Right renal cortex interstitium (tissue), 3 donors: ENCODE measurements at places on chromosomes 3 and 15.

DNA sequence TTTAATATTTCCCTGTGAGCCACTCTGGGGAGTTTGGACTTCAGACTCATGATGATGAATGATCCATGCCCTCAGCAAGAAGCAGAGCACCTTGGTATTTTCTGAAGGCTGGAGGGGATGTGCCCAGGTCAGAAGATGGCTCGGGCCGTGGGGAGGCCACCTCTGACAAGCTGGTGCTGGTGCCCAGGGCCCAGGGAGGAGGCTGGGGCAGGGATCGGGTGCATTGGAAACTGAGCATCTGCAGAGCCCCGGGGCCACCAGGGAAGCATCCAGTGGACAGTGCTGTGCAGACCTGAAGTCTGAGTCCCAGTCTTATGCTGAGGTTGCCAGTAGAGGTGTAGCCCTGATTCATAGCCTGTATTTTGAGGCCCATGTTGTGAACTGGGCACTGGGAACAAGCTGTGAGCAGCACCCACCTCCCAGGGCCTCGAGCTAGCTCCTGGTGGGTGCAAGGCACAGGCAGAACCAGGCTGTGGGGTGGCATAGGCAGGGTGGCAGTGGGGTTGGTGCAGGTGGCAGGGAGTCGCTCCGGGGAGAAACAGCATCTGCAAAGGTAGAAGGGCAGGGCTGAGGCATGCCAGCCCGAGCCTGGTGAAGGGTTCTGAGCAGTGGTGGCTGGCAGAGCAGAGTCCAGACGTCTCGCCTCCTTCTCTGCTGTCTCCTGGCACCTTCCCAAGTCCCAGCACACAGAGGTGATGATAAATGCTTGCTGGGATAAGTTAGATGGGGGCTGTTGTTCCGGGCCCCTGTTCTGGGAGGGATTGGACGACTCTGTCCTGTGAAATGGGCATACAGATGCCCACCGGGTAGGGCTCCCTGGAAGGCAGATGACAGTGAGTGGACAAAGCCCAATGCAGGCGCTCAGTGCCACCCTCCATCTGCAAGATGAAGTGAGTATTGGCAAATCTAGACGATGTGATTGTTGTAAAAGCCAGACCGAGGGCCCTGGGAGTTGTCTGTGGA, 10.6 kb downstream of the DNAJB8 start:
- DNase-seq: no peak

DNA sequence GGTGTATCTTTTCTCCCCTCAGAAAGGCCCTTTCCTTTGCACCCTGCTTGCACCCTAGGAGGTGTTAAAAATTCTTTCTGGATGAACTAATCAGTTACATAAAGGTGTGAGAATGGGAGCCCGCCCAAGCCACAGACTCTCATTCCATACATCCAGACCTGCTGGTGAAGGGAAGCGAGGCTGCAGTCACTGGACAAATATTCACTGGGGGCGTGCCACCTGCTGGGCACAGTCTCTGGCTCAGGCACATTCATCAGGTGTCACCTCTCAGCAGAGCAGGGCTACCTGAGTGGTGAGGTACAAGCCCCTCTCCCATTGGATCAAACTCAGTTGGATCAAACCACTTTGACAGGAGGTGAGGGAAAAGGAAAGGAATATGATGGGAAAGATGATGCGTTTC, 52.0 kb downstream of the NTRK3 start:
- DNase-seq: no peak

DNA sequence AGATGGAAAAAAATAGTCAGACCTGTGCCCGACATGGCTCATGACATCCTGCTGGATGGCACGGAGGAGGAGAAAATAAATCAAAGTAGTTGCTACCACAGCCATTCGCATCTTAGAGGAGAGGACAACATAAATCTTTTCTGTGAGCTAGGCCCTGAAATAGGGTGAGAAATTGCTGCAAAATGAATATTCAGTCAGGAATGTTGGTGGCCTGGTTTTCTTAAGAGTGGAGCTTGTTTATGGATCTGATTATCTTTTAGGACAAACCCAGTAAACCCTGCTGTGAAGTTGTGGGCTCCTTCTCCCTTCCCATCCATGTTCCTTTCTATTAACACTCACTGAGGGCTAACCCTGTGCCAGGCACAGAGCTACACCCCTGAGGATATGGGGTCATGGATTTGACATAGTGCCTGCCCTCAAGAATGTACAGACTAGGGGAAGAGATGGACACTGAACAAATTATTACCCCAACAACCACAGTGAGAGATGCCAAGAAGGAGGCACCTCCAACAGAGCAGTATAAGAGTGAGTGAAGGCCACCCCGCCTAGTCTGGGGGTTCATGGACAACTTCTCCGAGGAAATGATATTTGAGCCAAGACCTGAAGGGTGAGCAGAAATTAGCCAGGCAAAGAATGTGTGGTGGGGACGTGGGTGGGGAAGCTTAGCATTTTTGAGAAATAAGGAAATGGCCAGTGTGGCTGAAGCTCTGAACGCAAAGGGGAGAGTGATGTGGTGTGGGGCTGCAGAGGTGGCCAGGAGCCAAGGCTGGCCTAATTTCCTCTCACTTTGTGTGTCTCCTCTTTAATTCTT, 68.9 kb upstream of the ARL8B start:
- DNase-seq: no peak

DNA sequence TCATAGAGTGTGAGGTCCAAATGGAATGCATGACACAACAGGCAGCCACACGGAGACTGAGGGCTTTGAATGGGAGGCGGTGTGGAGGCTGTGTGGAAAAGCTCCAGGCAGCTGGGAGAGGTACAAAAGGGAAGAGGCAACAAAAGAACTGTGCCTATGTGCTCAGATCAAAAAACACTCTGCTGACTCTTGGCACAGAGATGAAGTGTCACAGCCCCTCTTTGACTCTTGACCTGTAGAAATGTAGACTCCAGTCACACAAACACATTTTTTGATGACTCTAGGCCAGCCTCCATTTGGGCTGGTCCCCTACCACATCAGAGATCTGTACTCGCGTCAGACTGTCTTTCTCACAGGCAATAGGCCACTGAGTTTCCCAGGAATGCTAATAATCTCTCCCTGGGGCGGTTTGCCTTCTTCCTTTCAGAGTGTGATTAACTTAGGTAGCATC, 456.0 kb downstream of the TUSC7 start:
- no peak for DNase-seq

GRCh38 chr3:99708207-99708745, 69.9 kb downstream of the COL8A1 start:
- no peak for DNase-seq

DNA sequence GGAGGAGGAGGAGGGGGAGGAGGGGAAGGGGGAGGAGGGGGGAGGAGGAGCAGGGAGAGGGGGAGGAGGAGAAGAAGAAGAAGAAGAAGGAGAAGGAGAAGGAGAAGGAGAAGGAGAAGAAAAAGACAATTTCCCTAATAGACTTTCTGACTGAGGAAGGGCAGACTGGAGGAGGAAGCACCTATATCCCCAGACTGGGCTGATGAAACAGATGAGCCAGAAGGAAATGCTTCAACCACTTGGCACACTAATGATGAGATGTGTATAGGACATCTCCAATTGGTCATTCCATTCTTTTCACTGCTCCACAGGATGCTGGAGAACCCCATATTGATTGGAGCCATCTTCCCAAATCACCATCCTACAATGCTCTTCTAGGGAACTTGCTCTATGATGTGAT, 69.9 kb downstream of the LYZL4 start:
- DNase-seq: no peak

GRCh38 chr15:43538091-43538490, 20.7 kb downstream of the MAP1A start:
- DNase-seq: no peak

GRCh38 chr15:95680728-95681127, 649.8 kb upstream of the NR2F2 start:
- DNase-seq: no peak

DNA sequence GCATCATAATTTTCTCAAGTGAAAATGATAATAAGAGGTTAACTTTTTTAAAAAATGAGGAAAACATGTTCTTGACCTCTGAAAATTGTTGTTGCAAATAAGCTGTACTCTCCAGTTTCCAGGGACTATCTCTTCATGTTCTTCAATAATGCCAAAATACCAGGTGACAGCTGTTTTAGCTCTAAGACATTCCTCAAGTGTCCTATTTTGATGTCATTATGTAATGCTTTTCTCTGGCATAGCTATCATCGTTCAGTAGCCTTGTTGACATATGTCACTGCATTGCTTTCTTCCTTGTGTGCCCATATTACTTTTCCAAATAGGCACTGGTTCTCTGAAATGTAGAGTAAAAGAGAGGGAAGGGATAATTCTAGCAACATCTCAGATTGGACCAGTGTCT, 5.7 kb upstream of the FILIP1L start:
- DNase-seq: no peak

- DNase-seq: peak; percentile 62
Observed at GRCh38 chr3:148697306-148698189, at the start of gene AGTR1. TSS of gene AGTR1 (plus strand) at chr3:148697903. CDS start at chr3:148741036, 43,133 bp downstream.

- DNase-seq: no peak
Observed at GRCh38 chr15:100902436-100903167, 16.6 kb upstream of the LRRK1 start.

GRCh38 chr15:70563561-70564095, 199.7 kb downstream of the UACA start:
- no peak for DNase-seq
